Activated CD4-positive, CD25-positive, alpha-beta regulatory T cell treated with anti-CD3 and anti-CD28 coated beads, Interleukin-2, amount 50 U/mL, for 72 hours (primary cell): ENCODE measurements at places on chromosomes 11 and 22.

GRCh38 chr22:27670701-27671412 is 130.7 kb downstream of the MN1 start:
- no peak for DNase-seq

DNA sequence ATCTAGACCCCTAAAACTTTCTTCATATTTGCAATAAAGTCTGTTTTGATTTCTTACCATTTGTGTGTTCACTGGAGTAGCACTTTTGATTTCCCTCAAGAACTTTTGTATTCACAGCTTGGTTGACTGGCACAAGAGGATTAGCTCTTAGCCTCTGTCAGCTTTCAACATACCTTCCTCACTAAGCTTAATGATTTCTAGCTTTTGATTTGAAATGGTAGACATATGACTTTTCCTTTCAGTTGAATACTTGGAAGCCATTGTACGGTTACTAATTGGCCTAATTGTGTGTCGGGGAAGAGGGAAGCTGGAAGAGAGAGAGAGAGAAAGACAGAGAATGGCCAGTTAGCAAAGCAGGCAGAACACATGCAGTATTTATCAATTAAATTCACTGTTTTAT is 180.5 kb downstream of the ARHGAP42 start:
- DNase-seq, result no peak

- no peak for DNase-seq
Measured at GRCh38 chr22:25113316-25113721, 86.3 kb upstream of the CRYBB3 start.

GRCh38 chr11:106306942-106307341 is 229.5 kb downstream of the AASDHPPT start:
- no peak for DNase-seq

DNA sequence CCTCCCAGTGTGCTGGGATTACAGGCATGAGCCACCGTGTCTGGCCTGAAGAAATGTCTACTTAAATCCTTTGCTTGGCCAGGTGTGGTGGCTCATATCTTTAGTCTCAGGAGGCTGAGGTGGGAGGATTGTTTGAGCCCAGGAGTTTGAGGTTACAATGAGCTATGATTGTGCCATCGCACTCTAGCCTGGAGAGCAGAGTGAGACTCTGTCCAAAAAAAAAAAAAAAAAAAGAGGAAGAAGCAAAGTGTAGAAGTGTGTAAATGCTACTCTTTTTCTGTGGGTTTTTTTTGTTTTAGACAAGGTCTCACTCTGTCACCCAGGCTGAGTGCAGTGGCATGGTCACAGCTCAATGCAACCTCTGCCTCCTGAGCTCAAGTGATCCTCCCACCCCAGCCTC is 6.4 kb upstream of the ATG16L2 start:
- no peak for DNase-seq

- no peak for DNase-seq
Measured at GRCh38 chr11:23730307-23730998, 766.4 kb upstream of the LUZP2 start.

GRCh38 chr11:112163875-112164685 is at the start of gene IL18:
IL18 (minus strand) TSS chr11:112164094; CDS start chr11:112155053, 9,041 bp downstream.
- no peak for DNase-seq

- no peak for DNase-seq
Measured at GRCh38 chr11:133163463-133164419, 368.6 kb downstream of the OPCML start.

GRCh38 chr22:30453731-30454510 is 17.9 kb downstream of the SEC14L3 start:
- DNase-seq, result no peak

GRCh38 chr11:77035039-77035438 is 841 bp downstream of the B3GNT6 start:
- DNase-seq, result no peak

DNA sequence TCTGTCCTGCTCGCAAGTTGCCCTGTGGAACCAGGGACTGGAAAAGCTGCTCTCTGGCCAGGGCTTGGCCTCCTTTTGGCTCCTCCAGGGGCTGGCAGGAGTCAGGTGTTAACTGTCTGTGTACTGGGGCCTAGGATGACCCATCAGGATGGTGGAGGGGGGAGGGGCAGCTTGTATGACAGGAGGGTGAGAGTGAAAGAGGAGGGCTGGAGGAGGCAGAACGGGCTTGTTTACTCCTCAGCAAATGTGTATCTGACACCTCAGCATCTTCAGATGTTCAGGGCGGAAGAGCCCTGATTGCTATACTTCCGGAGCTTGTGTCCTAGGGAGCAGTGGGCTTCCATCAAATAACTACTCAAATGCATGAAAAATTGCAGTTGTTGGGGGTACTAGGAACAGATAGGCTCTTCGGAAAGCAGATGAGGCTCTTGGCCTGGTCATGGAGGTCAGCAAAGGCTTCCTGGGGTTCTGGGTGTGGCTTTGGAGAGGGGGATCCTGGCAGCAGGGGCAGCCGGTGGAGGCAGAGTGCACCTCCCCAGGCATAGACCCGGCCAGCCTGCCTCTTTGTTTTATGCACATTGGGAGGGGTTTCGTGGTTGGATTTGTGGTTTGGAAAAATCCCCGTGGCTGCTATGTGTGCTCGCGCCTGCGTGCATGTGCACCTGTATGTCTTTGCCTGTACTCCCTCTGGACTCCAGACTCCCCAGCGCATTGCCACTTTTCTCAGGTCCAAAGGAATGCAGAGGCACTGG is 31.2 kb downstream of the CD82 start:
- DNase-seq, result peak; percentile 61

- DNase-seq, result no peak
Measured at GRCh38 chr11:21412652-21413383, 743.4 kb downstream of the NELL1 start.

- DNase-seq, result no peak
Measured at GRCh38 chr11:126452241-126453101, 97.0 kb downstream of the ST3GAL4 start.

- DNase-seq, result no peak
Measured at GRCh38 chr11:34926101-34926830, 9.8 kb downstream of the PDHX start.

DNA sequence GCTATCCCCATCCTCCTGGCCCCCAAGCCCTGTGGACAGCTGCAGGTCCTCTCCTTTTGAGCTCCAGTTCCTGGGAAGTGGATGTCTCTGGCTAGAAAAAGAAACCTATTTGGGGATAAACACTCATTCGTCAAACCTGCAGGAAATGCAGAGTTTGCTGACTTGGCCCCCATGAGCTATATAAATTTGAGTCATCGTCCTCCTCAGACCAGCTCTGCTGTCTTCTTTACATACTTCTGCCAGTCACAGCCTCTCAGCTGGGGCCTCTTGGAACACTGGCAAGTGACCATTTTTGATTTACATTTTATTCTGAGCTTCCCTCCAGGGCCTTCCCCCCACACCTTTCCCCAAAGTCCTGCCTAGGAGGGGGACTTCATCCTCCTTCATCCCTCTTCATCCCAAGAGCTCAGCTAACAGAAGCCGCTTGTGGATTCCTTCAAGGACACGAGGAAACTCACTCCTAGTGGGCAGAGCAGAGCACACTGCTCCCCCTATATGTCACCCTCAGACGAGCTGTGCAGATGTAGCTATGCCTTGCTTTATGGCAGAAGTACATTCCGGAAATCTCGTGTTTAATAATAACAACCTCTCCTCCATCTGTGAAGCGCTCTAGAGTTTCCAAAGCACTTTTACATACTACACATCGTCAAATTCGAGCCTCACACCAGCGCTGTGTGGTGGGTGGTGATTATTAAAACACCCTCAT is 131.8 kb downstream of the FEZ1 start:
- no peak for DNase-seq

GRCh38 chr11:108708173-108708572 is 43.3 kb downstream of the DDX10 start:
- DNase-seq, result no peak

DNA sequence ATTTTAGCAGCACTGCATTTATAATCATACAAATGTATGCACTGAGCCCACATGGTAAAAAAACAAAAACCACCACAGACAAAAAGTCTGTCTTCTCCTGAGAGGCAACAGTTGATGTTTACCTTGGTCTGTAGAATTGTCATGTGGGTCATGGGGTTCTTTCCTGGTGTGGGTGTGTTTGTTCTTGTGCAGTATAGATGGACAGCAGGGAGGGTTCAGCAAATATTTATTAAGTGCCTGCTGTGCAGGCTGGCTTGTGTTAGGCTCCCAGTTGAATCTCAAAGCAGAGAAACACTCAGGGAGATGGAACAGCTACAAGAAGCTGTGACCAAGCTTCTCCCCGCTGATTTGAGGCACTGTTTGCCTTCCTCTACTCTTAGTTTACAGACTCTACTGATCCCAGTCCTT is 82.2 kb downstream of the PISD start:
- no peak for DNase-seq

DNA sequence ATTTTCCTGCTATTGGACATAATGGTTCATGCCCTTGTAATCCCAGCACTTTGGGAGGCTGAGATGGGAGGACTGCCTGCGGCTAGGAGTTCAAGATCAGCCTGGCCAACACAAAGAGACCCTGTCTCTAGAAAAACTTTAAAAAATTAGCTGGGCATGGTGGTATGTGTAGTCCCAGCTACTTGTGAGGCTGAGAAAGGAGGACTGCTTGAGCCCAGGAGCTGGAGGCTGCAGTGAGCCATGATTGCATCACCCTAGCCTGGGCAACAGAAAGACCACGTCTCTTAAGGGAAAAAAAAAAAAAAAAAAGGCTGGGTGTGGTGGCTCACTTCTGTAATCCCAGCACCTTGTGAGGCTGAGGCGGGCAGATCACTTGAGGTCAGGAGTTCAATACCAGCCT is 94.0 kb downstream of the APOL5 start:
- DNase-seq, result no peak

GRCh38 chr11:63866211-63866610 is 27.3 kb downstream of the MARK2 start:
- DNase-seq, result peak; percentile 55

DNA sequence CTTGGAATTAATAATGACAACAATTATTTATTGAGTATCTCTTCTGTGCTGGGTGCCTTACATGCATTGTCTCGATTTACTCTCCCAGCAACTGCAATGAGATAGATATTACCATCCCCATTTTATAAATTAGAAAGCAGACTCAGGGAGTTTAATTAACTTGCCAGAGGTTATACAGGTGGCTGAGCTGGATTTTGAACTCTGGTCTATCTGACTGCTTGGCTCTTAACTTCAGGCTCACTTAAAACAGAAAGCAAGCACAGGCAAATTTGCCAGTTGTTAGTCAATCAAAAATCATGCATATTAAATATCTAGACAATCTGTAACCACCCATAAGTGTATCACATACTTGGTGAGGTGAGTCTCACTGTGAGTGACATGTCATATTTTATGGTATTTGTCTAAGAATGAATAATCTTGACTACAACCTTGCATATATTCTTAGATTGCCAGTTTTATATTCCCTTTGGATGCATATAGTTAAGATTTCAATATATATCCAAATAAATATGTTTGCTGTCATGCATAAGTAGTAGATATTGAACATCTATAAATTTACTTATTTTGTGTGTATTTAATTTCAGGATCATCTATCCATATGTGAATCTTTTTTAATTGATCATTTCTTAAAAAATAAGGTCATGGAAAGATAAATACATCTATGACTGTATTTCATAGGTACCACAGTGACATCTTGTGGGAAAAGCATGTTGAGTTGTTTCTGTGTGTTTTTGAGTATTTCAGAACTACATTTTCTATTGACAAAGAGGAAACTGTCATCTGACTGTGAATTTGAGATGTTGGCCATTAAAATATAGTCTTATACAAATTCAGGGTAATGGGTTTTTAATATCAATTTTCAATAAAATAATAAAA is 112.0 kb upstream of the ARHGAP42 start:
- DNase-seq, result no peak

- no peak for DNase-seq
Measured at GRCh38 chr11:6638429-6638828, 17.2 kb downstream of the DCHS1 start.

DNA sequence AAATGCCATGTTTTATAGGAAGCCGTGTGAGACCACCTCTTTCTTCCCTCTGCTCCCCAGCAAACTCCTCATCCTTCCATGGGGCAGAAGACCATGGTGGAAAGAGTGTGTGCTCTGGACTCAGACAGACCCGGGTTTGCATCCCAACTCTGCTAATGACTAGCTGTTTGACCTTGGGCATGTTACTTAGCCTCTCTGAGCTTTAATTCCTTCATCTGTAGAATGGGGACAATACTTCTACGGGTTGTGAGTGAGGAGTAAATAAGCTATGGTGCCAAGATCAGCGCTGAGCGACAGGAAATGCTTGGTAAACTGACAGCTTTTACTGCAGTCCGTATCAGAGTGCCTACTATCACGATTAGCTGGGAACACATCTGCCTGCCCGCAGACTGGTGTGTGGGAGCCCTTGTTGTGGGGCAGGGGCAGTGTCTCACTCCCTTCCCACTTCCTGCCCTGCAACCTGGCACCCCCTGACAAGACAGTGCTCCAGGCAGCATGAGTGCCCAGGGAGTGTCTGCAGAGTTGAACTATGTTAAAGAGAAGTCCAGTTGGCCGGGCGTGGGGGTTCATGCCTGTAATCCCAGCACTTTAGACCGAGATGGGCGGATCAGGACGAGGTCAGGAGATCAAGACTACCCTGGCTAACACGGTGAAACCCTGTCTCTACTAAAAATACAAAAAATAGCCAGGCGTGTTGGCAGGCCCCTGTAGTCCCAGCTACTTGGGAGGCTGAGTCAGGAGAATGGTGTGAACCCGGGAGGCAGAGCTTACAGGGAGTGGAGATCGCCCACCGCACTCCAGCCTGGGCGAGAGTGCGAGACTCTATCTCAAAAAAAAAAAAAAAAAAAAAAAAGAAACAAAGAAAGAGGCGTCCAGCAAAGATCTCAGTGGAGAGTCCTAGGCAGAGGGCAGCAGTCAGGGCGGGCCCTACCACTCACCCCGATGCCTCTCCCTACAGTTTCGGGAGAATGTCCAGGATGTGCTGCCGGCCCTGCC is 2.2 kb downstream of the SEC14L2 start:
- no peak for DNase-seq

GRCh38 chr11:33064033-33064825 is 24.9 kb downstream of the TCP11L1 start:
- no peak for DNase-seq

GRCh38 chr11:558503-558902 is 2.0 kb downstream of the LMNTD2 start:
- no peak for DNase-seq

DNA sequence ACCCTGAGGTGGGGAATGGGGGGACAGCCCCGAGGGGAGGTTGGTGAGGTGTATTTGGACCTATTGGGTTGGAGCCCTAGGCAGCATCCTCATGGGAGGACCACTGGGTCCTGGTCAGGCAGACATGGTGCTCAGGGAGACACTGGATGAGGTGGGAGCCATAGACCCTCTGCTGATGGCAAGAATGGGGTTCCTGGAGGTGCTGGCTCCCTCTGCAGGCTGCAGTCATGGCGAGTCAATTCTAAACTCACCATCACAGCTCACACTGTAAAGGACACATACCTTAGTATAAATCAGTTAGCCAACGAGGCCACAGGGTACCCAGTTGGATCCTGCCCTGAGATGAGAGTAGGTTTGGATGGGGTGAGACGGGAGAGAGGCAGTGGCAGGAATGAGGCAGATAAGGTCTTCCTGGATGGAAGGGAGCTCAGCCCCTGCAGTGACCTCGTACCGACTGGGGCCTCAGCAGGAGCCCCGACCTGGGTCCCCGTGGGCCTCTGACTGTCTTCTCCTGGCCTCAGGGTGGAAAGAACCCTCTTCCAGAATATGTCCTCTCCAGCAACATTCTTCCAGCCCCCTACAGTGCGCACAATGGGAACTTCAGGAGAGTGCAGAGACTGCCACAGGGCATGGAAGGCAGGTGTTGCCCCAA is 1.7 kb upstream of the GAB4 start:
- no peak for DNase-seq

- no peak for DNase-seq
Measured at GRCh38 chr22:23511627-23512347, 68.3 kb downstream of the IGLL1 start.

GRCh38 chr22:38056969-38057891 is at the start of gene PICK1:
PICK1 (plus strand) TSS chr22:38057404; CDS start chr22:38057810, 406 bp downstream.
- peak; percentile 83 for DNase-seq
